Activated CD8-positive, alpha-beta T cell treated with anti-CD3 and anti-CD28 coated beads, Interleukin-2, amount 10 ng/mL, durations not matched to agents 7 days and 5 days (primary cell): ENCODE measurements at places on chromosomes 2 and 18. TPM values are rescaled to one million over a fixed set of nuclear protein-coding genes. Genes with fewer than 3 reads are reported as not detected.

DNA sequence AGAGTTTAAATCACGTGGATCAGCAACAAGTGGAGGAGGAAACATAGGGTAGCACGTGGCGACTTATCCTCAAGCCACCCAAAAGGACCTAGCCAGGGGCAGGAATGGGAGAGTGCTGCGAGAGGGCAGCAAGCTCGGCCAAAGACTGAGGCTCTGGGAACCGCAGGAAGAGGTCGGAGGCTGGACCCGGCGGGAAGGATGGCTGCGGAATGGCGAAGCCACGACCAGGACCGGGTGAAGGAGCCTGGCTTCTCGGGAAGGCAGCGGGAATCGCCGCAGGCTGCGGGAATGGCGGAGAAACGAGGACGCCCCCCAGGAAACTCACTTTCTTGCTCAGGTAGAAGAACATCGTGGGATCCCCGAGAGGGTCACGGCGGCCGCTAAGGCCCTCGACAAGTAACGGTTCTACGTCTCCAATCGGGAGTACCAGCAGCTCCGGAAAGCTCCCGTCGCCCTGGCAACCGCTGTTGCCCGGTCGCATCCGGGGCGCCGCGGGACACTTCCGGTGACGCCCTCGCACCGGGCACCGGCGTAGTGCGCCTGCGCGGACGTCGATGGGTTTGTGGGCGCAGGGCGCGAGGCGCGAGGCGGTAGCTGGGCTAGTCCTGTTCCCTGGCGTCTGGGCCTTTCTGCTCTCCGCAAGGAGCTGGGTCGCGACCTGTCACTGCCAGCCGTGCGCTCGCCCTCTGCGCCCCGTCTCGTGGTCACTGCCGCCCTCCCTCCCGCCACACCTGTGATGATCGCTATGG is at the start of gene WDR35:
TSS of gene WDR35 (minus strand) at position 439 of the 749 bp plus-strand sequence. CDS start at position 349, 90 bp downstream.
- H3K36me3 ChIP-seq, result no peaks in the 10 kb centered on the region
- peak within 1 kb of the TSS; percentile 85 for H3K4me3 ChIP-seq
- H3K4me1 ChIP-seq, result peaks cover 22% of the 10 kb centered on the region
- peak within 1 kb of the TSS; percentile 85 for H3K27ac ChIP-seq

GRCh38 chr2:64391940-64392339 is 62.0 kb upstream of the LGALSL start:
- no peaks in the 10 kb centered on the region for H3K4me1 ChIP-seq
- no peak overlapping the region for H3K27ac ChIP-seq
- DNase-seq, result no peak
- no peak overlapping the region for H3K4me3 ChIP-seq
- peaks cover 2% of the 10 kb centered on the region for H3K36me3 ChIP-seq

GRCh38 chr2:240983361-240983995 is 14.9 kb upstream of the SNED1 start:
- H3K27ac ChIP-seq, result no peak overlapping the region
- no peak overlapping the region for H3K4me3 ChIP-seq
- DNase-seq, result peak; percentile 55
- no peaks in the 10 kb centered on the region for H3K27me3 ChIP-seq

- no peak overlapping the region for H3K27ac ChIP-seq
- DNase-seq, result no peak
- peaks cover 44% of the 10 kb centered on the region for H3K36me3 ChIP-seq
Observed at GRCh38 chr2:105847056-105847455, 102.3 kb downstream of the NCK2 start.

- H3K27me3 ChIP-seq, result peaks cover 15% of the 10 kb centered on the region
- DNase-seq, result no peak
- no peak overlapping the region for H3K27ac ChIP-seq
- H3K36me3 ChIP-seq, result no peaks in the 10 kb centered on the region
- H3K4me3 ChIP-seq, result no peak overlapping the region
Observed at GRCh38 chr2:219261024-219261855, 7.5 kb upstream of the TUBA4A start.

NEU4 gene
- total RNA-seq, result 0.45 TPM

SALL3 gene
- not detected for total RNA-seq

TTL gene
- 37.6 TPM for total RNA-seq

- DNase-seq, result no peak
- peaks cover 48% of the 10 kb centered on the region for H3K36me3 ChIP-seq
- H3K27ac ChIP-seq, result no peak overlapping the region
- H3K4me1 ChIP-seq, result peaks cover 34% of the 10 kb centered on the region
- H3K4me3 ChIP-seq, result peak overlapping the region; percentile 100
- no peaks in the 10 kb centered on the region for H3K27me3 ChIP-seq
Observed at GRCh38 chr2:26784570-26785234, 1.2 kb upstream of the CENPA start.

PLGLB1 gene
- total RNA-seq, result 2.0 TPM

- no peak overlapping the region for H3K27ac ChIP-seq
- peaks cover 23% of the 10 kb centered on the region for H3K4me1 ChIP-seq
- peaks cover 2% of the 10 kb centered on the region for H3K27me3 ChIP-seq
- H3K4me3 ChIP-seq, result no peak overlapping the region
Observed at GRCh38 chr2:42169874-42170521, 845 bp downstream of the EML4 start.

USP37 gene
- total RNA-seq, result 38.1 TPM

RAX gene
- total RNA-seq, result not detected

- peaks cover 37% of the 10 kb centered on the region for H3K27me3 ChIP-seq
- no peak overlapping the region for H3K4me3 ChIP-seq
- no peaks in the 10 kb centered on the region for H3K36me3 ChIP-seq
Observed at GRCh38 chr2:41899189-41899588, 148.6 kb upstream of the PKDCC start.

- no peak for DNase-seq
- no peaks in the 10 kb centered on the region for H3K36me3 ChIP-seq
- peaks cover 17% of the 10 kb centered on the region for H3K4me1 ChIP-seq
- no peak overlapping the region for H3K27ac ChIP-seq
- peaks cover 58% of the 10 kb centered on the region for H3K27me3 ChIP-seq
- H3K4me3 ChIP-seq, result peak overlapping the region; percentile 65
Observed at GRCh38 chr2:178193496-178193822, 853 bp upstream of the OSBPL6 start.

GRCh38 chr2:120869730-120870466 is 134.2 kb downstream of the GLI2 start:
- peaks cover 31% of the 10 kb centered on the region for H3K27me3 ChIP-seq
- no peaks in the 10 kb centered on the region for H3K4me1 ChIP-seq
- H3K4me3 ChIP-seq, result no peak overlapping the region
- H3K36me3 ChIP-seq, result no peaks in the 10 kb centered on the region
- no peak for DNase-seq
- H3K27ac ChIP-seq, result no peak overlapping the region

POTEC gene
- not detected for total RNA-seq
